HT1080 (cell line): ENCODE measurements at places on chromosomes 16 and 17.

GRCh38 chr17:76079535-76079955, 563 bp downstream of the ZACN start:
- DNase-seq = no peak

DNA sequence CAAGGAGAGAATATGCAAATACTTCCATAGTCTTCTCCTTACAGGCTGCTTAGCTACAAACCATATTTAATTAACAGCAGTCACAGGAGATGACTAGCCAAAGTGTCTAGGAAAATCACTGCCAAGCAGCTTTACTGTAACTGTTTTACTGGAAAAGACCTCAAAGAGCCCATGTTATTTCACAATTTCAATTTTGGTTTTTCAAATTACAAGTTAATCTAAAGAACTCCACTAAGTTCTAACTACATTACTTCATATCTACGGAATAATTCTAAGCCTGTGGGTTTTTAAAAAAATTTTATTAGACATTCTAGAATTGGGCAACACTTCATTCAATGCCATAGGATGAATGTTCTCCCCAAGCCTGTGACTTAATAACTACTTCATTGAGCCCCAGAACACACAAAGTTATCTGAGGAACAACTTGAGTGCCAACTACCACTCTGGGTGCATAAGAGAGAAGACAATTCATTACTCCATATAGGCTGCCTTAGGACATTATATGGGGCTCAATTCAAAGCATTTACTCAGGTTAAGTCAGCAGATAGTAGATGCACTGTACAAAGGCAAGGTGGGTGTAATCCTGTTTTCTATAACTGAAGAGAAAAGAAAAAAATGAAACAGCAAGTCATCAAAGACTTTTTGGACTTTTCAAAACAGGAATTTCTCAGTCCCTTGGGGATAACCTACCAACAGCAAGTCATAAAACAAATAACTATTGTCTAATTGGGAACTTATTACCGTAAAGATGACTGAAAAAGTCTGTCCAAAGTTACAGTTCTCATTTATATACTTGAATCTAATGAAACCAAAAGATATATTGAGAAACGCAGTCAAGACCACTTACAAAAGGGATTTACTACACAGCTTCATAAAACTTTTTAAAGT, 33.0 kb downstream of the STAT3 start:
- no peak for DNase-seq

DNA sequence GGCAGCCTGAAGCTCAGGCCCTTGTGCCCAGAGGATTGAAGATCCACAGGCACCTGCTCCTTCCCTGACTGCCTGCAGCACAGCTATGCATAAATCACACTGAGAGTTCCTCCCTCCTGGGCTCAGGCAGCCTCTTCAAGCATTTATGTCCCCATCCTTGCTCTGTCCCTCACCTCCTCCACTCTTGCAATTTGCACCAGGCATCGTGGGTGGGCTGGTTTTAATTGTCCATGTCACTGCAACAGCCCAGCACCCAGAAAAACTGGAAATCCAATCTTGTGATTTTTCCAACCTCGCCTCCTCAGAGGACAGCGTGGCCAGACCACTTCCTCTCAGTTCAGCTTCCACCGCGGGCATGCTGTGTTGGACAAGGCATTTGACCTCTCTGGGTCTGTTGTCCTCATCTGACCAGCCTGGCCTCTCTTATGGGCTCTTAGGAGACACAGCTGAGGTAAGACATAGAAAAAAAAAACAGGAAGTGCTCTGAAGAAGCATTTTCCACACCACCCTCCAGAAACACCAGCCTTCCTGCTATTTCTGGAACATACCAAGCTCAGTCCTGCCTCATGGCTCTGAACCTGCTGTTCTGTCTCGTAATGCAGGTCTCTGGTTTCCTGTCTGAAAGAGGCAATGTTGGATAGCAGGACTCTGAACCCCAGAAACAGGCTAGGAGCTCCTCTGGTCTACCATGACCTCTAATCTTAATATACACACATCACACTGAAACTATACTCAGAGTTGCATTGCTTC, 8.3 kb downstream of the TMEM114 start:
- DNase-seq = peak; percentile 12

DNA sequence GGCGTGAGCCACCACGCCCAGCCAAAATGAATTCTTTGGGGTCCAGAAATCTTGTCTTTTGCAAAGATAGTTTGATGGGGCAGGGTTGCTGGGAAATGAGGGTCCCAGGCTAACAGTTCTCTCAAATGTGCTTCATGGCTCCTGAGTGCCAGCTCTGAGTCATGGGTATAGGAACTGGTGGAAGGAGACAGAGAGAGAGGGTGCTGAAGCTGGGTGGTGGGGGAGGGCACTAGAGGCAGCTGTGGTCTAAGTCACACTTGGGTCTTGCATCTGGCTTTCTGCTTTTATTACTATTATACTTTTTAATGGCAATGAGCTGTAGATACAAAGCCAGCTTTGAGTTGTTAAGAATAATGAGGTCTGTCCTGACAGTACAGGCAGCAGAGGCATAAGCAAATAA, 54.6 kb downstream of the PRKCA start:
- peak; percentile 48 for DNase-seq

DNA sequence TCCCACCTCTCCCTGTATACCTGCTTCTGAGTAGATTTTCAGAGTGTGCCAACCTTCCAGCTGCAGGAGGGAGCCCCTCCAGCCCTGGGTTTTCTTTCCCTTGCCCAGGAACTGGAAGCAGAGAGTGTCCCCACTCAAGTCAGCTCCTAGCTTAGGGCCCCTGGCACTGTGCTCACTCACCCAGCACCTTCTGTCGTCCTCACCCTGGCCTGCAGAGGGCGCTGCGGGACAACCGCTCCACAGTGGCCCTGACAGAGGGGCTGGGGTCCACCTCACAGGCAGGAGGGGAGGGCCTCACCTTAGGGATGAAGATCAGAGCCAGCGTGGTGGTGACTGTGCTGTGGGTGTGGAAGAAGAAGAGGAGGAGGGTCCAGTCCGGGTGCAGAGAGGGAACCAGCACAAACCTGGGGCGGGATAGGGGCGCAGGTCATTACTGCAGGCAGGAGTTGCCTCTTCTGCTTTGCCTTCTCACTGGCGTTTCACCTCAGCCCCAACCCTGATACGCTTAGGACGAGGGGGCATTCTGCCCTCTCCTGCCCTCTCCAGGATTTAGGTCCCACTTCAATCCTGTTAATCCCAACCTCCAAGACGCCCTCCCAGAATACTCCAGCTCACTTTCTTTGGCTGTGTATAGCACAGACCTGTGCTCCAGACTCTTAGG, 10.0 kb downstream of the GPR179 start:
- no peak for DNase-seq

DNA sequence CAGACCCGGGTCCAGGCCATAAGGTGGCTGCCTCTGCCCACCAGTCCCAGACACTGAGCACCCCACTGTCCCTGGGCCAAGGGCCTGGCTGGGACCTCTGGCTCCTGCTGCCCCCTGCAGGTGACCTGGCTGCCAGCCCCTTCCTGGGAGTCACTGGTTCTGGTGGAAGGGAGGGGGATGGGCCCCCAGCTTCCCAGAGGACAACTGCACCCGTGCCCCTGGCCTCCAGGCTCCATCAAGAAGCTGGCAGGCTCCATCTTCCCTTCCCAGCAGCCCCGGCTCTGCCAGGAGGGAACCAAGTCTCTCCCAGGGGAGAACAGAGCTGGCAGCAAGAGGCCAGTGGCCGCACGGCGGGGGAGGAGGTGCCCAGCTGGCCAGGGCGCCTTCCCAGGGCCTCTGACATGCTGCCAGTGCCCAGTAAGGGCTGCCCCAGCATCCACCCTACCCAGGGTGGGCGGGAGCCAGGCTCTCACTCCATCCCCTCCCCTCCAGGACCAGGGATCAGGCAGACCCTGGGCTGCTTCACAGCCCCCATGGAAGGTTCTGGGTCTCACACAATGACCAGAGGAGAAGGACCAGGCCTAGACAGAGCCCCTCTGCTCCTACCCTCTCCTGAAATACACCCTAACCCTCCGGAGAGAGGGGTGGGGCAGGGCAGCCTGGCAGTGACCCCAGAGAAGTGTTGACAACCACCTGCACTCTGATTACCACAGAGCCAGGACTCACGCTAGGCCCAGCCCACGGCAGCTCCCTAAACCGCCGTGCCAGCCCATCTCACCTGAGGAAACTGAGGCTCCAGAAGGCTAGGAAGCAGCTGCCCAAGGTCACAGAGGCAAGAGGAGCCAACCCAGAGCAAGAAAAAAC, 3.6 kb downstream of the CLUH start:
- DNase-seq = no peak

- DNase-seq = peak; percentile 24
These were observed 16.2 kb upstream of the HAS3 start for GRCh38 chr16:69089091-69089910.

GRCh38 chr17:34318474-34318873, 761 bp upstream of the CCL8 start:
- peak; percentile 10 for DNase-seq

- DNase-seq = no peak
These were observed 439.8 kb upstream of the DYNLRB2 start for GRCh38 chr16:80100846-80101451.

GRCh38 chr16:55437625-55438024, 41.4 kb upstream of the MMP2 start:
- no peak for DNase-seq

DNA sequence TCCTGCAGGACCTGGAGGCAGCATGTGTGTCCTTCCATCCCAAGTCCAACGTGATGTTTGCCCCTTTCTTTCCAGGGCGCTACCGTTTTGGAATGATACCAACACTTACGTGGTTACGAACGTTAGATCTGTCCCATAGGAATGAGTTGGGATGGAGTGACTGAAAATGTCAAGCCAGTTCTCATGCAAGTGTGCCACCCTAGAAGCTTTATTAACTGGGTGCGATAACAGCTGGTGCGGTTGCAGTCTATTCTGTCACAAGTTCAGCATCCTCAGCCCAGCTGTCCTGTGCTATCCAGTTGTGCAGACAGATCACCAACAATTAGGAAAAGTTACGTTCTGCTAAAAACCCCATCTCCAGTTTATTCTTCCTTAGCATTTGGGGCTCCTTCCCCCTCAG, 52.5 kb downstream of the BANP start:
- DNase-seq = no peak

DNA sequence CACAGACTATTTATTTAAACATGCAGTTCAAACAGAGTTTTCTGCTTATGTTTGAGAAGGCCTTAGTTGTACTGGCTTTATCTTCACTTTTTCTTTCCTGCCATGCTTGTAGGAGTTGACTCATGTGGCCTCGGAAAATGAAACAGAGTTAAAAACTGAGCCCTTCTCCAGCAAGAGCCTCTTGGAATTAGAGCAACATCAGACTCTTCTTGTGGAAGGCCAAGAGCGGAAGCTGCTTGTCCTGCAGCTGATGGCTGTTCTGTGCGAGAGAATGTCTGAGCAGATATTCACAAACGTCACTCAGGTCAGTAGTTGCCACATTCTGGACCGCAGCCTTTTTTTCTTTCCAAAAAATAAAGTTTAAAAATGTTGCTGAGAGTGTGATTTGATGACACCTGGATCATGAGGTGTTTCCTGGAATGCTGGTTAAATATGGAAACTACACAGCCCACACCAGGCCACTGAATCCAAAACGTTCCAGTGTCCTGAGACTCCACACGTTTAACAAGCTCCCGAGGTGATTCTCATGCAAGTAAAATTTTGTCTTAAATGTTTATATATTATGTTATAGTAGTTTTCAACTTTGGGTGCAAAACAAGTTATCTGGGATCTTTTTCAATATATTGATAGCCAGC, 65.9 kb downstream of the TANGO6 start:
- DNase-seq = no peak

DNA sequence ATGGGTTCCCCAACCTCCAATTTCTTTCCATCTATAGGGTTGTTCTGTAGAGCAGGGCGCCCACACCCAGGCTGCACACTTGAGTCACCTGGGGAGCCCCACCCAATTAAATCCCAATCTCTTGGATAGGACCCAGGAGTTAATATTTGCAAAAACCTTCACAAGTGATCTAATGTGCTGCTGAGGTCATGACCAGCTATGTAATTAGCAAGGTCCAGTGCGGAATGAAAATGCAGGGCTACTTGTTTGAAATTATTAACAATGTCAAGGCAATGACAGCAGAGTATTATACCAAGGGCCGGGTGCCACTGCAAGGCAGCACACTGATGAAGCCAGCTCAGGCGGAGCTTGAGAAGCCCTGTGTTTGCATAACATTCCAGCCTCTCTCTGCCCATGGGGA, 302.7 kb downstream of the MAF start:
- DNase-seq = no peak

DNA sequence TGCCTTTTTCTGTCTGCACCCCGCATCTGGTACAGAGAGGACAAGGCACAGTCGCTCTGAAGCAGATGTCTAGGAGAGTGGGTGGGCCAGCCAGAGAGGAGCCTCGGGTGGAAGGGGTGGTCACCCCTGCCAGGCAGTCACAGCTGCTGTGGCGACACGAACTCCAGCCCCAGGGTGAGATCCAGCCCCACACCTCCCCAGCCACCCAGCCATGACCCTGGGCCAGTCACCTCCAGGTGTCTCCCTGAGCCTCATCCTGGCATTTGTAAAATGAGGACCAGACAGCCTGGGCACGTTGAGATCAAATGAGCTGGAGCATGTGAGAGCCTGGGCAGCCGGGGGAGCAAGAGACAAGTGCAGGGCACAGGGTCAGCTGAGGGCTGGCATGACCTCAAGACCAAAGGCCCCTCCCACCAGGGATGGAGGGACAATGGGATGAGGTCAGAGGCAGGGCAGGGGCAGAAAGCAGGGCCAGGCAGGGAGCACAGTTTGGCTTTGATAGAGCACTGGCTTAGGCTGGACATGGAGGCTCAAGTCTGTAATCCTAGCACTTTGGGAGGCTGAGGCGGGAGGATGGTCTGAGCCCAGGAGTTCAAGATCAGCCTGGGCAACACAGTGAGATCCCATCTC, 7.7 kb downstream of the ADAM11 start:
- DNase-seq = no peak

GRCh38 chr17:1577182-1577581, 14.6 kb upstream of the PITPNA start:
- DNase-seq = peak; percentile 91

- DNase-seq = no peak
These were observed 1.2 kb upstream of the CBX4 start for GRCh38 chr17:79840269-79840988.

GRCh38 chr16:47592232-47592631, 131.1 kb downstream of the PHKB start:
- no peak for DNase-seq

DNA sequence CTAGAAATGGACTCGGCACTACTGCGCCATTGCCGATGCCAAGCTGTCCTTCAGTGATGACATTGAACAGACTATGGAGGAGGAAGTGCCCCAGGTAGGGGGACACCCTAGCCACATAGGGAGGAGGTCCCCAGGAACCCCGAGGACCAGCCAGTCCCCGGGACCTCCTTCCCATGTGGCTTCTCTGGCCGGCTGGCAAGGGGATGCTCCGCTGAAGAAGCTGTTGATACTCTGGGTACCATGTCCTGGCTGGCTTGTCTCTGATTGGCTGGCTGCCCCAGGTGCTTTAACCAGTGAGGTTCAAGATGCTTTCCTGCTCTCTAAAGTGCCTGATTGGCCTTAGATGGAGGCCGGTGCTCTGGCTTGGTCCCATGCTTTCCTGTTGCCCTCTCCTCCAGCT, 103.6 kb downstream of the SDR42E1 start:
- no peak for DNase-seq

DNA sequence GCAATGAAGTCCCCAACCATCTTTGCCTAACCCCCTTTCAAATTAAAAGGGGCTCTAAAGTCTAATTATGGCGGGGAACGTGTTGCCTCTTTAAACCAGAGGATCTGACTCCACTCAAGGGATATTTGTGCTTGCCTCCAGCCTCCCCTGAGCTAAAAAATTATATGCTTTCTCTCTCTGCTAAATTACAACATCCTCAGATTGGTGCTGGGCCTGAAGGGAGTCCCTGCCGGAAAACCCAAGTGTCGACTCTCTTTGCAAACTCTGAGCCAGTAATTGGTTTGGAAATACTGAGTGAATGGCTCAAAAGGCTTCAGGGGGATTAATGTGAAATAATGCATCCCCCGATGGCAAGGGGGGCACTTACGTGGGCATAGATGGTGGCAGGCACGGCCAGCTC, 208.5 kb upstream of the TNRC6C start:
- no peak for DNase-seq
